ENCODE measurements at places on chromosomes 3 and 15. TPM values are rescaled to one million over a fixed set of nuclear protein-coding genes. Genes with fewer than 3 reads are reported as not detected.

QARS1 gene
- total RNA-seq = 270 TPM

FBXW12 gene
- not detected for total RNA-seq

HCLS1 gene
- 2.3 TPM for total RNA-seq

GOLGA8J gene
- total RNA-seq = not detected

PLA2G4D gene
- total RNA-seq = not detected

TMPRSS7 gene
- not detected for total RNA-seq

EFCC1 gene
- total RNA-seq = not detected

CLSTN2 gene
- 4.2 TPM for total RNA-seq

HAPLN3 gene
- total RNA-seq = 1.4 TPM

LDHAL6B gene
- not detected for total RNA-seq
